Activated CD8-positive, alpha-beta memory T cell treated with anti-CD3 and anti-CD28 coated beads, Interleukin-2, amount 10 ng/mL, durations not matched to agents 7 days and 5 days (primary cell): ENCODE measurements at places on chromosomes 5 and 9. TPM values are rescaled to one million over a fixed set of nuclear protein-coding genes. Genes with fewer than 3 reads are reported as not detected.

INSL4 gene
- not detected for total RNA-seq

IL3 gene
- total RNA-seq: 1.5 TPM

CDH12 gene
- not detected for total RNA-seq

SMIM33 gene
- 0.26 TPM for total RNA-seq

RLN1 gene
- total RNA-seq: 1.5 TPM

PCDHA7 gene
- total RNA-seq: not detected

TLX3 gene
- not detected for total RNA-seq

ZDHHC11 gene
- 10.6 TPM for total RNA-seq

ADCY2 gene
- total RNA-seq: not detected

DCP2 gene
- 90.4 TPM for total RNA-seq

ADAMTS6 gene
- 4.0 TPM for total RNA-seq

GPBP1 gene
- 95.0 TPM for total RNA-seq

FBP1 gene
- 0.30 TPM for total RNA-seq

HINT1 gene
- total RNA-seq: 288 TPM

UBQLN1 gene
- 90.3 TPM for total RNA-seq

DNLZ gene
- 23.7 TPM for total RNA-seq

SH3TC2 gene
- not detected for total RNA-seq

SEMA5A gene
- total RNA-seq: not detected

NDUFAF2 gene
- 23.9 TPM for total RNA-seq

PCDHGB1 gene
- not detected for total RNA-seq

CERCAM gene
- total RNA-seq: 5.2 TPM

OR1J2 gene
- not detected for total RNA-seq
